ENCODE measurements at places on chromosomes 3 and 15.

GRCh38 chr3:127674790-127675189 lies 2.0 kb downstream of the ABTB1 start:
- no peak for DNase-seq

GRCh38 chr15:71282076-71282475 lies 166.8 kb downstream of the THSD4 start:
- DNase-seq = no peak

DNA sequence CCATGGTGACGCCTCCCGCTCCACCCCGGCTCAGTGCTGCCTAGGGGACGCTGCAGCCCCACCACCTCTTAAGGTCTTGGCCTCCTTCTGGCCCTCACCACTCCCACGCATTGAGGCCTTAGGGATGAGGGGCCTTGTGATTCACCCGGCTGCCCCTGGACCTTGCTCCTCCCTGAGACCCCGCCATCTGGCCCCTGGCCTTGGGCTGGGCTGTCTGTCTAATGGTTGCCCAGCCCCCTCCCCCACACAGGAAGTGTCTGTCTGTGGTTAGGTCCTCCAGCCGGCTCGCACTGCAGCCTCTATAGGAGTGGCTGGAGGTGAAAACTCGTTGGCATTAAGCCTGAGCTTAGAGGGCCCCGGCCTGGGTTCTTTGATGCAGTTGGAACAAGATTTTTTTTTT lies 21.5 kb upstream of the MTHFS start:
- DNase-seq = no peak

GRCh38 chr3:69385723-69386555 lies at the start of gene FRMD4B:
FRMD4B (minus strand) TSS chr3:69386088; CDS start chr3:69385989, 99 bp downstream.
- no peak for DNase-seq

GRCh38 chr3:87088993-87089841 lies 98.3 kb upstream of the VGLL3 start:
- DNase-seq = no peak

- DNase-seq = no peak
Observed at GRCh38 chr3:195150181-195151118, 120.5 kb downstream of the XXYLT1 start.

- no peak for DNase-seq
Observed at GRCh38 chr3:155676252-155676981, 68.5 kb downstream of the PLCH1 start.

DNA sequence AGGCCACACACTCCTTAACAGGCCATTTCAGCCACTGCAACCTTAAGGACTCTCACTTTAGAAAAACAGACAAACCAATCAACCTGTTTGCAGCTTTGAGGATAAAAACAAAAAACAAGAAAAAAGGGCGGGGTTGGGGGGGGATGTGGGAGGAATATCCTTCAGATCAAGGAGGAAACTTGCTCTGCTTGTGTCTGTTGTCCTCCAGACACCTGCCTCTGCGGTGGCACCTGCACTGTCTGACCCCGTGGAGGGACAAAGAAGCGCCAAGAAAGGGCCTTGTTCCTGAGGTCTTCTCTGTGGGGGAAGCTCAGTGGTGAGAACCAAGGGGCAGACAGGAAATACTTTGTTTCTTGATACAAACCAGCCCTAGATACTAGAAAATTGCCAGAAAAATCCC lies 70.5 kb downstream of the POLR2M start:
- DNase-seq = no peak

- DNase-seq = no peak
Observed at GRCh38 chr3:77536038-77536775, 496.3 kb downstream of the ROBO2 start.

- no peak for DNase-seq
Observed at GRCh38 chr3:15429080-15429479, 1.7 kb downstream of the EAF1 start.

GRCh38 chr3:73783811-73784210 lies 159.1 kb upstream of the PDZRN3 start:
- no peak for DNase-seq

- peak; percentile 72 for DNase-seq
Observed at GRCh38 chr15:75204340-75205063, 2.8 kb downstream of the C15orf39 start.

GRCh38 chr3:117580806-117581205 lies 871.2 kb downstream of the TUSC7 start:
- DNase-seq = no peak

DNA sequence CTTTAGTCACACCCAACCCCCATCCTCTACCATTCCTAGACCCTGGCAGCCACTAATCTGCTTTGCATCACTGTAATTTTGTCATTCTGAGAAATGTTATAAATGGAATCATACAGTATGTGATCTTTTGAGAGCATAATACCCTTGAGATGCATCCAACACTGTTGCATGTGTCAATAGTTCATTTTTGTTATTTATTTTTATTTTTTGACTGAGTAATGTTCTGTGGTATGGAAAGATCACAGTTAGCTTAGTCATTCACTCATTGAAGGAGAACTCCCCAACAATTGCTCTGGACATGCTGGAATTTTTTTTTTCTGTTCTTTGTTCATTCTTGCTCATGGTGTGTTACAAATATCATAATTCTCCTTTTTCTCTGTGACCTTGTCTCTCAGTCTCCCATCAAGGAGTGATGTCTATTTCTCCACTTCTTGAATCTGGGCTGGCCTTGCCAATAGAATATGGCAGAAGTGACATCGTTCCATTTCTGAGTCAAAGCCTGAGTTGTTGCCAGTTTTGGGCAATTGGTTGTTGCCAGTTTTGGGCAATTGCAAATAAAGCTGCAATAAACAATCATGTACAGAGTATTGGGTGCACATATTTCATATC lies 6.8 kb upstream of the ADPGK start:
- no peak for DNase-seq

DNA sequence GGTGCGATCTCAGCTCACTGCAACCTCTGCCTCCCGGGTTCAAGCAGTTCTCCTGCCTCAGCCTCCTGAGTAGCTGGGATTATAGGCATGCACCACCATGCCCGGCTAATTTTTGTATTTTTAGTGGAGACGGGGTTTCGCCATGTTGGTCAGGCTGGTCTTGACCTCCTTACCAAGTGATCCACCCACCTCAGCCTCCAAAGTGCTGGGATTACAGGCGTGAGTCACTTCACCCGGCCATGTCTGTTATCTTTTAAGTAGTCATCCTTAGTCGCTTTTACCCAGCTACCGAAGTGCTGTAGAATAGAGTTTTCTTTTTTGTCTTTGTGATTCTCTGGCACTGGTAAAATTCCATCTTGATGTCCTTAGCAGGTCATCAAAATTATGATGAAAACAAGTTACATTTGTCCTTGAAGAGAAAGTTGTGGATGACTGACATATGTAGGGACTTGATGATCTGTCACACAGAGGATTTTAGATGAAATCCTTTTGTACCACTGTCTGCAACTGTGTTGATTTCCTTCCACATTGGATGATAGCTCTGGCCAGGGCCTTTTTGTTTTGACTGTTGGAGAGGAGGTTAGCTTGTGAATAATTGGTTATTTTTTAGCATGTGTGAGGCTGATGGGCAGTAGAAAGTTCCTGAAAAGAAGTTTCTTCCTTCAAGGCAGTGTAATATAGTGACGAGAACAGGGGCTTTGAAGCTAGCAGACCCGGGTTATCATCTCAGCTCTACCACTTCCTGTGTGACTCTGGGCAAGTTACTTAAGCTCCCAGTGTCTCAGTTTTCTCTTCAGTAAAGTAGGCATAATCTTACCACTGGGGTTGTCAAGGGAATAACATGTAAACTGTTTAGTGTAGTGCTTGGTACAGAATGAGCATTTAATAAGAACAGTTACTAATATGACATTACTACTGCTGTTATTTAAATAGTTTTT lies 18.8 kb downstream of the ATG7 start:
- DNase-seq = no peak

DNA sequence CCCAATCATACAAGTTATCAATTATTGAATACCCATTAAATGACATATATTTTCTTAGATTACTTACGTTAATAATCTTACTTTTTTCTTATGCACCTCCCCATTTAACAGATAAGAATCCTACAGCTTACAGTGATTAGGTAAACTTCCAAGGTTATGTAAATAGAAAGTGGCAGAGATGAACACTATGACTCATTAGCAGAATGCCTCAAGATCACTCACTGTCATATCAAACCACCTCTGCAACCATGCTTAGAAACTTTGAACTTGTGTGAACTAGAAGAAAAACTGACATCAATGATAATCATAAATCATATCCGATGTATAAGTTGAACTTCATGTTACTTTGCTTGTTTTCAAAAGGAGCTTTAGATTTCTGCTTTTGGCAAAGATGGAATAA lies 911.6 kb upstream of the ARPP21 start:
- no peak for DNase-seq

- peak; percentile 1 for DNase-seq
Observed at GRCh38 chr3:5122741-5123706, 932 bp downstream of the ARL8B start.

GRCh38 chr3:11536936-11537612 lies 106.6 kb downstream of the VGLL4 start:
- DNase-seq = no peak

DNA sequence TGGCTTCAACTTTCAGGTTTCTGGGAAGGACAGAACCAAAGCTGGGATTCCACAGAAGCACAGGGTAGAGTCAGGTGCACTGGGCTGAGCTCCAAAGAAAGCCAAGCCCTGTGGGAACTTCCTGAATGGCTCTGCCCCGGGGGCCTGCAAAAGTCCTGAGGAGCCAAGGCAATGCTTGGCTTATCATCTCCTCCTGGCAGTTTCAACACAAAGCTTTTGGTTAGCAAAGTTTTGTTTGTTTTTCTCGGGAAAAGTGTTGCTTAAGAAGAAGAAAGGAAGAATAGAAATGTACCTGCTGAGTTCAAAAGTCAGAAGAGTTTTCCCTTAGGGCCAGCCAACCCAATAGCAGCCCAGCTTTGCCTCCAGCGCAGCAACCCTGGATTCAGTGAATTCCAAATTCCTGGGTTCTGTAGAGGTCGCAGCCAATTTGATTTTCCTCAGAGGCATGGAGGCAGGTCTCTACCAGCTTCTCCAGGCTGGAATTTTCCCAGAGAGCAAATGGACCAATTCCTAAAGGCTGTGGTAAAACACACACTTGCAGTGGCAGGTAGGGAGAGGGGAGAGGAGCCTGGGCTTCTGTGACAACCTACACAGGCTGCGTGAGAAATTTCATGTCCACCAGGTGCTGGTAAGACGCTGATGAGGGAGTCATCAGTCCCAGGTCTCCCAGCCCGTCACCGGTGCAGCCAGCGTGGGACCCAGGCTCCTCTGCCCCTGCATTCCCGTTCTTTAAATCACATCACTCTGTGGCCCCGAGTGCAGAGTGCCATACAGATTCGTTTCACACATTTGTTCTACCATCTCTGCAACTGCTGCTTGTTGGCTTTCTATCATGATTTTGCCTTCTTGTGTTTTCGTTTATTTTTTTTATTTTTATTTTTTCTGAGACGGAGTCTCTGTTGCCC lies 54.3 kb upstream of the SNRPA1 start:
- no peak for DNase-seq

DNA sequence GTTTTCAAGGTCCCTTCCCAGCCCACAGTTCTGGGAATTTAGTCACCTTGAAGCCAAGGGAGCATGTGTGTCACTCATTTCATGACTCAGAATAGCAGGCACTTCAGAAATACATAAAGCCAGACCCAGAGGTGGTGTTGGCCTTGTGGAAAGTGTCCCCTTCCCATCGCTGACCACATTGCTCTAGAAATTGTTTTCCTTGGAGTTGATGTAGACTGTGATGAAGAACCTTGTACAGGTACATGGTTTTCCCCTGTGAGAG lies 158.8 kb downstream of the SLCO3A1 start:
- DNase-seq = no peak

All from activated naive CD8-positive, alpha-beta T cell treated with anti-CD3 and anti-CD28 coated beads, Interleukin-2, amount 50 U/mL, for 16 hours (primary cell).